ENCODE measurements at places on chromosomes 11 and 22.

DNA sequence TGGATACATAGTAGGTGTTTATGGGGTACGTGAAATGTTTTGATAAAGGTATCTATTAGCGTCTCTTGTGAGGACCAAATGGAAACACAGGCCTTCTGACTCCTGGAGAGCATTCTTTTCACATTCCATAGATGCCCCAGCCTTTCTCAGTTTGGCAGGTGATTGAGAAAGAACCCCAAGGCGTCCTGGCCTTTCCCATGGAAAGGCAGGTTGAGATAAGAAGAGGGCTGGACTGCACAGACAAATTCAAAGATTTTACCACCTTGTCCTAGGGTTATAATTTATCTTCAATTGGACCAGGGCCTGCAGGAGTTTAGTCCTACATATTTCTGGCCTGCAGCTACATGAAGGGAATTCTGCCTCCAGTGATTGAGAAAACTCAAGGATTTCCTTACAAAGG, 661 bp upstream of the OLFML1 start:
- DNase-seq = no peak

DNA sequence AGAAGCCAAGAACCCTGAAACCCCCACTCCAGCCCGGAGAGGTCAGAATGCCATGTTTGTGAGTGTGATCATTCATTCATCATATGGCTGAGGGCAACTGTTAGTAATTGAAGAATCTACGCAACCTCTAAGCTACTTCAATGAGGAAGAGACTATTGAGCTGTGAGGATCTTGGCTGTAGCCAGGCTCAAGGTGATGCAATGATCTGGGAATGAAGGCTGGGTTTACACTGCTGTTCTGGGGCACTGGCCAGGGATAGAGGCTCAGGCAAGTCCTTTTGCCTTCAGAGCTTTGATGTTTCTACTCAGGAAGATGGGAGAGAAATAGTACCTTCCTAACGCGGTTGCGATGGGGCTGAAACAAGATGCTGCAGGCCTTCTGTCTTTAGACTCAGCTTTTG, 12.9 kb downstream of the CRYBB2 start:
- DNase-seq = no peak

DNA sequence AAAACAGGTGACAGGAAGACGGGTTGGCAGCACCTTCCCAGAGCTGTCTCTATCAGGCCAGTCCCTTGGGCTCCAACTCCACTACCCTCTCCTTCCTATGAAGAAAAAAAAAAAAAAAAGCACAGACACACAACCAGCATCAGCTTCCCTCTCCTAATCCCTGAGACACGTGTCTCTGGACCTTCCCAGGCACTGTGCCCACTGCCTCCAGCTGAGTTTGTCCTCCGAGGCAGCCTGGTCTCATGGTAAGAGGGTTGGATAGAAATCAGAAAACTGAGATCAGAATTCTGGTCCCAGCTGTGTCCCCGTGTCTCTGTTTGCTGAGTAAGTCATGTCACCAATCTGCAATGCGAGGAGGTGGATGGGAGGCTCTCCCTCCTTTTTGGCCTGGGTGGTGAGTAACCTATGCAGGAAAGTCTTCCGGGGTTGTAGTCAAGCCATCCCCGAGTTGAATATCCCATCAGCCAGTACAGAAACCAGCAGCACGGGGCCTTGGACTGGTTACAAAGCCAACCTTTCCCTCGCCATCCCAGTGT, 193.7 kb upstream of the TBCEL start:
- DNase-seq = no peak

DNA sequence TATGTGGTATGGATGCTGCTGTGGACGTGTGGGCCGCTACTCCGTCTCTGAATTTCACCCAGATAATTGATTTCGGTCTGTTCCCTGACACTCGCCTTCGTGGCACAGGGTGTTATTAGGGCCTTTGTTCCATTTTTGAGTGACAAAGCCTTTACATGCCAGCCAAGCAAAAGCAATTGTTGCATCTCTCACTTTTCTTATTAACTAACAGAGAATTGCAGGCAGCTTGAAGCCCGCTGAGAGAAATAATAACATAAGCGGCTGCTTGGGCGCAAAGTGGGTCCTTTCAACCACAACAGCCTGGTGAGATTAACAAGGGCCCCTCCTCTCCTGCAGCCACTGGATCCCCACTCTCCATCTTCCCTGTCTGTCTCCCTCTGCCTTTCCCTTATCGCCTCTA, 449.4 kb downstream of the NTM start:
- no peak for DNase-seq

DNA sequence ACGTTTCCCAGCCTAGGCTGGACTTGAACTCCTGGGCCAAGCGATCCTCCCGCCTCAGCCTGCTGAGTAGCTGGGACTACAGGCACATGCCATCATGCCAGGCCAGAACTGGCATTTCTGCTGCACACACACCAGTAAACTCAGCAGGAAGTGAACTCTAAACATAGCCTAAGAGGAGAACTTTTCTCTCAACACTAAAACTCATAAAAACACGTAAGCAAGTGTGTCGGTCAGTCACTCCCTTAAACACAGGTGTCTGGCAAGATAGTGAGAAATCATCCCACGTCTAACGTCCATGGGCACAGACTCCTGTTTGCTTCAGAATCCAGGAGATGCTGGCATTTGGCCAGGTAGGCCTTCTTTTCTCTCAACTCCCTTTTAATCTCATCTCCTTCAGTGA, 104.8 kb downstream of the RPL27A start:
- peak; percentile 61 for DNase-seq

DNA sequence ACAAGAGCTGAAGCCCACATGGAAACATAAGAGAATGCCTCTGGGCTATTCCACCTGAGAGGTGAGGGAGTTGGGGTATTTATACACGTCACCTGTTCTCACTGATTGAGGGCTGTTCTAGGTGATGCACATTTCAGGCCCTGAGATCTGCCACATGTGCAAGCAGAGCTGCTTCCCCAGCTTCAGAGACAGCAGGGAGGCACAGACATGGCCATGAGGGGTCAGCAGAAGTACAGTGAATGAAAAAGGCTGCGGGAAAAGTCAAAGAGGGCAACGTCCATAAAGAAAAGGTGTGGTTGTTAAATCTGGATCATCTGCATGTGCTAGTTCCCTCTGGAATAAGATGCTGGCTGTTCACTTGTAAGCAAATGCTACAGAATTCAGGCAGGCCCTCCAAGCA, 75.4 kb downstream of the GAB4 start:
- no peak for DNase-seq

- DNase-seq = no peak
These were observed 190.2 kb downstream of the BUD13 start for GRCh38 chr11:116582571-116582970.

DNA sequence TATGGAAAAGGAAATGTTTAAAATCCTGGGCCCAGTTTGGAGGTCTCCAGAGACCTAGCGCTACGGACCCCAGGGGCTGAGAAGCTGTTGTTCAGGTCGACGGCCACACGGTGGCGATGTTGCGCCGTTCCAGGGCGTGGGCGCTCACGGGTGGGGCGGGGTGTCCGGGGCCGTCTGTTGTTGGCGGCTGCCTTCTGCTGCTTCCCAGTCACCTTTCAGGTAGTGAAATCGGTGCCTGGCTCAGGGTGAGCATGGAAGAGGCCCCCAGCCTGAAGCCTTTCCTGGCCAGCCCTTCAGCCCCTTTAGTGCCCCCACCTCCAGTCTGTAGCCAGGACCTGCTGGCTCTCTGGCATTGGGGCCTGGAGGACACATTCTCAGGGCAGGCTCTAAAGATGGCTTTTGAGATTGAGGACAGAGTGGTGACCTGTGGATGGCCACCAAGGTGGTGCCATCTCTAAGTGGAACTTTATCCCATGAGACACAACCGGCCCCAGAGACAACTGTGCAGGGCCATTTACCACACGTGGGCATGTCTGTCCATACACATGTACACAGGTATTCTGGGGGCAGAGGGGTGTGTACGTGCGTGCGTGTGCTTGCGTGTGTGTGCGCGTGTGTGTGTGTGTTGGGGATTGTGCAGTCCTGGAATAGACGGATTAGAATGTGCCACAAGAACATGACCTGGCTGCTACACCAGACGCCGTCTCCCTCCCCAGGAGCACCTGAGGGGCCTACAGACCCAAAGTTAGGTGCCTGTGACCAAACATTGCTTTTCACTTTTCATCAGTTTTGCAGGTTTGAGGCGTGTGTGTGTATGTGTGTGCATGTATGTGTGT, 53.8 kb downstream of the ST14 start:
- peak; percentile 75 for DNase-seq

DNA sequence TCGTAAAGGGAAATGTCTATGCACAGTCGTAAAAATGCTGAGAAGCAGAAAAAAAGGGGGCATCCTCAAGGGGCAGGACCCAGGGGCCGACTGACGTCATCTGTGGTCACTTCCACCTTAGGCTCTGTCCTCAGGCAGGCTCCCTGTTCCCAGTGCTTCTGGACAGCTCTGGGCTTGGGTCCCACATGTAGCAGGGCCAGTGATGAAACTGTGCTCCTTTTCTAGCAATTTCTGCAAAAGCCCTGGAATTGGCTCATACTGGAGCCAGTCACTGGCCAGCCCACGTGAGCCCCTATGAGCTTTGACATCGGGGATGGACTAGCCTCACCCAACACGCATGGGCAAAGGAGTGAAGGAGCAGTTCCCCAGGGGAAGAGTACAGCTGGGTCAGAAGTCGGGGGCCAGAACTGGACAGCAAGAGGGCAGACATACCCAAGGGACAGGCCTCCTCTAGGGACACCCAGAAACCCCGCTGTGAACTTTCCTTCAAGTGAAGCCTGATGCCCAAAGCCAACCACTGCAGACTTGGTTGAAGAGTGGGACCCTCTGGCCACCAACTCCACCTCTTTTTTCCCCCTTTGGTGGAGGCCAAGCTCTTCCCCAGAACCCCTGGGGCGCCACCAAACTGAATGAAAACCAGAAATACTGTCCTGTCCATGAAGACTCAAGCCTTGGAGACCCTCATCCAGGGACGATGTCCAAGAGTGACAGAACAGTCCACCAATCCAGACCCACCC, 1349.0 kb downstream of the BRD1 start:
- DNase-seq = no peak

- DNase-seq = no peak
These were observed 11.8 kb downstream of the E2F8 start for GRCh38 chr11:19228968-19229367.

GRCh38 chr11:95704865-95705264, 84.7 kb downstream of the FAM76B start:
- no peak for DNase-seq

GRCh38 chr22:49580024-49580423, 247.6 kb downstream of the BRD1 start:
- no peak for DNase-seq

DNA sequence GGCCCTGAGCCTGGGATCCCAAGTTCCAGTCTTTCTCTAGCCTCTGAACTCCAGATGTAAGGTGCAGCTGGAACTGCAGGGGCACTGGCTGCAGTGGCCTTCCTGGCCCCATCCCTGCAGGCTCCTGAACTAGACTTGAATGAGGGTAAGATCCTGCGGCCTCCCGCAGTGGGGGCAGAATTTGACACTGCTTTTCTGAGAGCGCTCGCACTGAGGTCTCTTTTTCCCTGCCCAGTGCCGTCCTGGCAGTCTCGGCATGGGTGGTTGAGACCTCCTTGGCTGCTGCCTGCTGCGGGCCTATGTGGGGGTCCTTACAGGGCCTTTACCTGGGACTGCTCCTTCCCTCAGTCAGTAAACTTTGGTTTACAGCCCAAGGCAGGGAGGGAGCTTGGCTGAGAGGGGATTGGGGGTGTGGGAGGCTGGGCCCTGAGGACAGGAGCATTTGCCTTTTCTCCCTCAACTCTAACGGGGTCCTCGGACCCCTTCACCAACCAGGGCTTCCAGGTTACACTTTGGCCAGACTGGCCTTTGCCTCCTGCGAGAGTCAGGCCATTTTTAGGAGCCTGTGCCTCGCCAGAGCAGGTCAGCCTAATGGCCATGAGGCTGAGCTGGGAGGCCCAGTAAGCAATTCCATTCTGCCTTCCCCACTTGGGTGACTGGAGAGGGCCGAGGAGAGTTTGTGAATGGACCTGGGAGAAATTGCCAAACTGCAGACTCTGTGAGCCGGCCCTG, 35.4 kb downstream of the FAM83F start:
- no peak for DNase-seq

GRCh38 chr11:103031834-103032233, 60.1 kb downstream of the DCUN1D5 start:
- DNase-seq = no peak

DNA sequence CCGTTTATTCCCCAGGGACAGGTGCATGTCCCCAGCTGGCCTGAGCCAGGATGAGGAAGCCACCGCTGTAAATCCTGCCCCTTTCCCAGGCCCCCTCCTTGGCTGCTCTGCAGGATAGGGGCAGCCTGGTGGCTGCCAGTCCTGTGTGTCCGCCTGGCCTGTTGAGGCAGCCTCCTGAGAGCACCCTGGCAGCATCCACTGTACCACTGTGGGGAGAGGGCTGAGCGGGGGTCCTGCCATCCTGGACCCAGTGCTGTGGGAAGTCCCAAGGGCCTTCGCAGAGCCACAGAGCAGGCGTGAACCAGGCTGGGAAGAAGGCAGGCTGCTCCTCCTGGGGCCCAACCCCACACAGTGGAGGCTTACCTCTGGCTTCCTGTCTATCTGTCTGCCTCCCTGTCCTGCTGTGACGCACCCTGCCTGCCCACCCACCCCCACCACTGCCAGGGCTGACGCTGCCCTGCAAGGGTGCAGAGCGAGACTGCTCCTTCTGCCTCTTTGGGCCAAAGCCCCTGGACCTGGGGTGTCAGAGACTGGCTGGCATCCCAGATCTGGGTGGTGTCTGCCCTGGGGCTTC, 8.4 kb downstream of the KCTD17 start:
- no peak for DNase-seq

- no peak for DNase-seq
These were observed 181.8 kb downstream of the BUD13 start for GRCh38 chr11:116590844-116591570.

DNA sequence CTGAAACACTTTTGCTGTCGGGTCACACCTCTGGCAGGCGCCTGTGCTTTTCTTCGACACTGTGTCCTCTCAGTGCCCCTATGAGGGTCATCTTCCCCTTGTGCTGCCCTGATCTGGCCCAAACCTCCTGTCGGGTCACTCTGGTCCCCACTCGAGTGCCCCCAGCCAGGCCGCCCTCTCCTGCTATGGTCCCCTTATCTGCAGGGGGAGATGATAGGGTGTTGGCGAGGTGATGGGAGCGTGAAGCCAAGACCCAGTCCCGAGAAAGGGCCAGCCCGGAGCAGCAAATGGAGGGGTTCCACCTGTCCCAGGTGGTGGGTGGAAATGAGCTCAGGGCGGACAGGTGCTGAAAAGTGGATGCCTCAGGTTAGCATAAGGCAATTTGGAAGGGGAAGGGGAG, 9.7 kb downstream of the NADSYN1 start:
- no peak for DNase-seq
